ENCODE measurements at places on chromosomes 12 and 14. TPM values are rescaled to one million over a fixed set of nuclear protein-coding genes. Genes with fewer than 3 reads are reported as not detected.

NTS gene
- total RNA-seq = 1.2 TPM

GRCh38 chr12:53601296-53601847, 24.8 kb downstream of the ATF7 start:
- DNase-seq = no peak

CDK17 gene
- total RNA-seq = 107 TPM

ESRRB gene
- 0.31 TPM for total RNA-seq

DNA sequence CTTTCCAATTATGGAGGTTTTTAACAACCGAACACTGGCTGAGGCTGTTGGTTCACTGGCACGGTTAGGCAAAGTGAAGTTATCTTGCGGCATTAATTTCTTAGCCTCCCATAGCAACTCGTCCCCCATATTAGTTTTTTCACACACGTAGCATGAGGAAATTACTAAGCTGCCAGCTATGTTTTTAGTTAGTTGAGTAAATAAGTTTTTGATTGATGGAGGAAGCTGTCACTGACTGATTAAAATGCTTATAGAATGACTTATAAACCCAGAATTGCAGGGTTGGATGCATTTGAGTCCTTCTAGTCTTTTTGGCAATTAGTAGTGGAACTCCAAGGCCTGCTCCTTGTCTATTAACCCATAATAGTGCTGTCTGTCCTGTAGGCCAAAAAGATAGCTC, 97.1 kb downstream of the ALG10 start:
- no peak for DNase-seq

TAS2R7 gene
- total RNA-seq = 1.1 TPM

DNA sequence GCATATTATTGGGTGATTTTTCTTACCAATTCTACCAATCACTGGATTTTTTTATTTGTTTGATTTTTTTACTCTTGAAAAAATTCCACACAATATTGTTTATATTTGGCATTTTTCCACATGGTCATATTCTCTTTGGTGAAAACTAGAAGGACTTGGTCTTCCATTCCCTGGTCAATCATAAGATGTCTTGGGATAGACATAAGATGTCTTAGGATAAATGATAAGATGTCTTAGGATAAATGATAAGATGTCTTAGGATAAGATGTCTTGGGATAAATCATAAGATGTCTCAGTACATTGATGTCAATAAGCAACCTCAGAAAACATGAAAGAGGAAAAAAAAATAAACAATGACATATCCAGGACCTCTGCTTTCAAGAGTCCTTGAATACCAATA, 309.1 kb downstream of the LRFN5 start:
- no peak for DNase-seq

DNA sequence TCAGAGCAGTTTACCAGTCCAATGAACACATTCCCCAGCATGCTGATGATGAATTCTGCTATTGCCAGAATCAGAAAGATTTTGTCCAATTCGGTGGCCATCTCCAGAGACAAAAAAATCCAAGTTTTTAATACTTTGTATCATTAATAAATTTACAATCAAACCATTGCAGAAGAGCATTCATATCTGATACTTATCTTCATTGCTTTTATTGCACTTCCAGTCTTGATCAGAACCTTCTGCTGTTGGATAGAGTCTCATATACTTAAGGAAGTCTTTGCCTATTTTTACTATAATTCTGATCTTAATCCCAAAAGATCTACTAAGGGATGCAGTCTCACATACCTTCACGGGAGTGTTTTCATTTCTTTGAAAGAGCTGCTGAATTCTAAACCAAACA, at the start of gene TAS2R42:
Gene TAS2R42, minus strand, starts transcription at position 101 of the 400 bp plus-strand sequence. Its CDS starts 0 bp downstream, at position 101.
- no peak for DNase-seq

GRCh38 chr12:125453751-125454150, 388.5 kb downstream of the AACS start:
- DNase-seq = peak; percentile 76

PDE3A gene
- total RNA-seq = 7.8 TPM

RNASE3 gene
- not detected for total RNA-seq

TC2N gene
- 22.8 TPM for total RNA-seq

KRT74 gene
- not detected for total RNA-seq

DCN gene
- 46.3 TPM for total RNA-seq

DNA sequence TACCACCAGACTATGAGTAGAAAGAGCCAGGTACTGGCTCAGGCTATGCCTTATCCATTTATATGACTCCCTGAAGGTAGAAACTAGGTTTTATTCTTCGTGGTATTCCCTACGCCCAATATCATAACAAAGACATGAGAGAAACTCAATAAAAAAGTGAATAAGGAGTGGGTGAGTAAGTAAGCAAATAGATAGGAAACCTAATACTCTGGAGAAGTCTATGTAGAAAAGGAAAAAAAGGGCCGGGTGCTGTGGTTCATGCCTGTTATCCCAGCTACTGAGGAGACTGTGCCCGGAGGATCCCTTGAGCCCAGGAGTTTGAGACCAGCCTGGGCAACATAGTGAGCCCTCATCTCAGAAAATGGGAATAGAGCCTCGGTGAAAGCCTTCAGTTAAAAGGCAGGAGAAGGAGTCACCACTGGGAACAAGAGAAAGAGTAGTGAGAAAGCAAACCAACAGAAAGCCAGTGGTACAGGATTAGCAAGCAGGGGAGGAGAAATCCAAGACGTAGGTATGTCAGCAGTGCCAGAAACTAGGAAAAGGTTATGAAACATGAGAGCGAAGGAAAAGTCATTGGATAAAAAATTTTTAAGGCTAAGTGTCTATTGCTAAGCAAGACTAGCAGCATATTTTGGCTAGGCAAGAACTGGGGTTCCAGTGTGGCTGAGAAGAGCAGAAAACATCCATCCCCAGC, 6.0 kb upstream of the OR6J1 start:
- no peak for DNase-seq

GRCh38 chr12:129163861-129164260, 310.6 kb downstream of the GLT1D1 start:
- DNase-seq = no peak

KLRB1 gene
- not detected for total RNA-seq

WNT5B gene
- total RNA-seq = 30.7 TPM

GRCh38 chr12:32777159-32777558, 21.5 kb upstream of the YARS2 start:
- DNase-seq = no peak

GRCh38 chr14:58118097-58118815, 33.8 kb downstream of the ARMH4 start:
- no peak for DNase-seq

SLC25A47 gene
- not detected for total RNA-seq

- no peak for DNase-seq
These were observed 135.7 kb upstream of the SLC16A7 start for GRCh38 chr12:59459966-59460660.

- DNase-seq = no peak
These were observed 154.2 kb downstream of the CRADD start for GRCh38 chr12:93831374-93831773.
